Activated naive CD8-positive, alpha-beta T cell treated with anti-CD3 and anti-CD28 coated beads, Interleukin-2, amount 10 ng/mL, durations not matched to agents 7 days and 5 days (primary cell): ENCODE measurements at places on chromosomes 3 and 15.
A peak's percentile ranks its signal among the peaks of the same experiment; 100 is the strongest.

DNA sequence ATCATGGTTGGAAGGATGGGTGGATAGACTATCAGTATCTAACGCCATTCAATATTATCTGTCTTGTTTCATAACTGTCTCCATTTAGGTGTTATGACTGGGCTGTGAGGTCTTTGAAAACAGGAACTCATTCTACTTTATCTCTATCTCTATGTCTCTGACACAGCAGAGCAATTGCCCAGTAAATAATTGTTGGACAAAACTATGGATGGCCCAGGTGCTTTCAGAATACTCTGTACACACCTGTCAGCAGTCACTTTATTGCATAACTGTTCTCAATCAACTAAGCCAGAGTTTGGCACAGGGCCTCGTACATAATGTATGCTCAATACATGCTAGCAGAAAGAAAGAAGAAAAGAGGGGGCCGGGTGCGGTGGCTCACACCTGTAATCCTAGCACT lies 210.3 kb downstream of the OPA1 start:
- no peak overlapping the region for H3K27ac ChIP-seq
- no peak for DNase-seq
- H3K4me1 ChIP-seq, result no peaks in the 10 kb centered on the region
- H3K27me3 ChIP-seq, result peaks cover 14% of the 10 kb centered on the region
- no peak overlapping the region for H3K4me3 ChIP-seq

DNA sequence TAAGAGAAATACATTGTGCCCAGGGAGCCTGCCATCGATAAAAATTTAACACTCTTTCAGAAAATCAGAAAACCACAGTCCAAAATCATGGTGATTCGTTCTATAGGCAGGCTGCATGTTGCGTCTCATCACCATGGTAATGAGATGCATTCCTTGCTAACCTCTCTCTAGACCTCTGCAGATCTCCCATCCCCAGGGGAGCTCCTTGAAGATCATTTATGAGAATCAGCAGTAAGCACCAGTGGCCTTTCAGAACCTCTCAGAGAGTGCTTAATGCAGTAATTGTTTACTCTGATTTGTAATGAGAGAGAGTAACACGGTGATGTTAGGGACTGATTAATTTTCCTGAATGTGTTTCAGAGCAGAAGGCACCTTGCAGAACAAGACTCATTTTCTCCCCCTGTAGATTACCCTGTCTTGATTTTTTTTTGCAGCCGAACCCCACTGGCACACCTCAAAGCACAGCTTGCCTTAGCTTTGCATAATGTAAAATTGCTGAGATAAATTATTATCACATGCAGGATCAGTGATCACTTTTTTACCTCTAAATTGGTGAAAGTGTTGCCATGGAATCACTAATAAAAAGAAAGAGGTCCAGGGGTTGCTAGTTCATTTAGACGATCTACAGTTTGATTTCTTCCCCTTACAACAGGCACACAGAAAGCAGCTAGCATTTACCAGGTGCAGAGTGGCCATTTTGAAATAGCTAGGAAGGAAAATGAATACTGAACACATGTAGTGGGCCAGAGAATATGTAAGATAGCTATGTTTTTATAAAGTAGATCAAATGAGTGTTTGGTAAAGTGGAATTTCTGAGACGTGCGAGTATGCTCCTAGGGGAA lies 98.9 kb upstream of the CHL1 start:
- H3K4me3 ChIP-seq, result no peak overlapping the region
- no peak for DNase-seq
- no peaks in the 10 kb centered on the region for H3K4me1 ChIP-seq

DNA sequence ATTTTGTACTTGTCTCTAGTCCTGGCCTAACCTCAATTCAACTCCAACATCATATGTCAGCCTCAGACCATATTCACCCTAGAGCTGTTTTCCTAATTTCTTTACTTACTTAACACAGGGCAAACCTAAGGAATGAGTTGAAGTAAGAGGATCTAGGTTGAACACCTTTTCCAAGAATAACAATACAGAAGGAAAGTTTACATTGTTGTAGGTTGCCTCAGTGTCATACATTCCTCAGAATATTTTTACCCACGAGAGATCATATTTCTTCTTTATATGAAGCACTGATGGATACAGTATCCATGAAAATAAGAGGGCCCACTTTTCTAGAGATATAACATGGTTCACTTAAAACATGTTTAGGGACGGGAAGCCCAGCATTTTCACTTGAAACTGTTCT lies 369.5 kb downstream of the CNTN6 start:
- H3K27me3 ChIP-seq, result no peaks in the 10 kb centered on the region
- H3K27ac ChIP-seq, result no peak overlapping the region

DNA sequence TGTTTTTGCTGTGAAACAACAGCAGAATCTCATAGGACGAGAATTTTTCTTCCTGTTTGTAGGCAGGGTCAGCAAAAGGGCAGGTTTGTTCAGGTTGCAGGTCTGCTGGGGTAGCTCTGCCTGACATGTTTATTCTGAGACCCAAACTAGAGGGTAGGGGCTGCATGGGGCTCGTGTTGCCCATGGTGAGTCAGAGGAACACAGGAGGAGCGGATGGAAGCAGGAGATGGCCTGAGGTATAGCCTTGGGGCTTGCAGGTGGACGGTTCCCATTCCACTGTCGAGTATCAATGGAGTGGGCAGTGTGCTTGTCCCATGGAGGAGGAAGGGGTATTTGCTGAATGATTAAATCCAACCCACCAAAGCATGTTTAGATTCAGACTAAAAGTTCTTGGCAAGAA lies 138.9 kb downstream of the APBA2 start:
- peaks cover 14% of the 10 kb centered on the region for H3K4me1 ChIP-seq
- no peaks in the 10 kb centered on the region for H3K27me3 ChIP-seq
- no peak for DNase-seq
- H3K27ac ChIP-seq, result no peak overlapping the region
- H3K4me3 ChIP-seq, result no peak overlapping the region
- peaks cover 12% of the 10 kb centered on the region for H3K36me3 ChIP-seq

GRCh38 chr3:50551681-50552435 lies 15.7 kb downstream of the C3orf18 start:
- no peak overlapping the region for H3K4me3 ChIP-seq
- H3K36me3 ChIP-seq, result no peaks in the 10 kb centered on the region
- H3K4me1 ChIP-seq, result peaks cover 3% of the 10 kb centered on the region
- no peak overlapping the region for H3K27ac ChIP-seq
- no peak for DNase-seq

GRCh38 chr3:18988614-18989229 lies 159.6 kb upstream of the KCNH8 start:
- H3K4me3 ChIP-seq, result peak overlapping the region; percentile 38
- H3K27me3 ChIP-seq, result peaks cover 10% of the 10 kb centered on the region
- H3K36me3 ChIP-seq, result no peaks in the 10 kb centered on the region
- DNase-seq, result no peak
- H3K4me1 ChIP-seq, result peaks cover 15% of the 10 kb centered on the region

GRCh38 chr15:75776065-75776423 lies 63.4 kb upstream of the CSPG4 start:
- peaks cover 9% of the 10 kb centered on the region for H3K4me1 ChIP-seq
- H3K27me3 ChIP-seq, result peaks cover 18% of the 10 kb centered on the region
- no peak overlapping the region for H3K27ac ChIP-seq
- no peak overlapping the region for H3K4me3 ChIP-seq
- H3K36me3 ChIP-seq, result no peaks in the 10 kb centered on the region
- no peak for DNase-seq

- no peak overlapping the region for H3K4me3 ChIP-seq
- H3K4me1 ChIP-seq, result no peaks in the 10 kb centered on the region
- H3K27ac ChIP-seq, result no peak overlapping the region
Measured at GRCh38 chr15:24985224-24985623, 30.4 kb downstream of the SNRPN start.

DNA sequence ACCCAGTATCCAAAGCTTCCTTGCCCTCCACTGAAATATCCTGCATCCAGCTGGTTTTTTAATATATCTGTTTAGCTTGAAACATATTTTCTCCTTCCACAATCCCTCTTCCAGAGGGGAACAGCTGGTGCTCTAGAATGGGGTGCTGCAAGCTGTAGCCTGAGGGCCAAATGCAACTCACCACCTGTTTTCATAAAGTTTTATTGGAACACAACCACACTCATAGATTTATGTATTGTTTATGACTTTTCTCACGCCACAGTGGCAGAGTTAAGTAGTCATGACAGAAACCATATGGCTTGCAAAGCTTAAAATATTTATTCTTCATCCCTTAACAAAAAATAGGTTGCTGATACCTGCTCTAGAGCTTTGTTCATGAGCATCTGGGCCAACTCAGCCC lies 298.7 kb downstream of the CLSTN2 start:
- no peak overlapping the region for H3K27ac ChIP-seq
- H3K27me3 ChIP-seq, result no peaks in the 10 kb centered on the region
- H3K4me3 ChIP-seq, result no peak overlapping the region
- H3K36me3 ChIP-seq, result no peaks in the 10 kb centered on the region
- no peak for DNase-seq

DNA sequence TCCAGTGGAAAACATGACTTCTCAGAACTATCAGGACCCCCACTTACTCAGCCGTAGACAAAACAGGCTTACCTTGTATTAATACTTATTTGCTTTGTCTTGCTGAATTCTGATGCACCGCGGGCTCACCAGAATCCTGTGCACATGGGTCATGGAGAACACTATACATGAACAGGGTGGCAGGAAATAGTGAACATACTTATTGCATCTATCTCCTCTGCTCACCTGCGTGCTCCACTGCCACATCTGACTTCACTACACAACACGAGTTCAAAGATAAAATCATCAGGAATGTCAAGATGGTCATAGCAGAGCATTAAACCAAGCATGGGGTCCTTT lies 10.7 kb upstream of the MAPK6 start:
- DNase-seq, result no peak
- peaks cover 28% of the 10 kb centered on the region for H3K4me1 ChIP-seq
- H3K27me3 ChIP-seq, result no peaks in the 10 kb centered on the region
- H3K27ac ChIP-seq, result no peak overlapping the region
- H3K4me3 ChIP-seq, result no peak overlapping the region

DNA sequence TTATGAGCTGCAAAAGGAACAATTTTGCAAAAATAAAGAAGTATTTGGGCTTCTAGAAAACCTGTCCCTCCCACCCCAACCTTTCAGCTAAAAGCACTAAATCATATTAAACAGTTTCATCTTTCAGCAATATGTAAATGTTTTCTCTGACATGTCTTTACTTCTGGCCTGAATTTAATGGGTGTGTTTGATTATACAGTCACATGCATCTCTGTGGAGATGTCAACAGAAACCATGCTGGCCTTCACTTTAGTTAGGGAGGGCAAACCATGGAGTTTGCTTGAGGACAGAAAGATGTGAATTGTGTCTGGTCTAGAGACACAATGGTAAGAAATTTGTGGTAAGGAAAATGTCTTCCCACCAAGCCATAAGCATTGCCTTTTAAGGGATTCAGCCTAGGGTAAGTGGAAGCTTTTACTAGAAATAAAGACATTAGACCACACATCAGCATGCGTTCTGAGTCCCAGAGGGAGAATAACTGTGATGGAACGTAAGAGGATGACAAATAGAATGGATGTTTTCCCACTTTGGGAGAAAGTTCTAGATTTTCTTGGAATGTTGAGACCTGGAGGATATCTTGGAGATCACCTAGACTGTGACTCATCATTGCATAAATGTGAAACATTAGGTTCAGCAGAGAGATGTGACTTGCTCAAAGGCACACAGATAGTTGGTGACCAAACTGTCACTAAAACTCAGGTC lies 68.9 kb downstream of the ST8SIA2 start:
- no peak overlapping the region for H3K27ac ChIP-seq
- no peak overlapping the region for H3K4me3 ChIP-seq
- DNase-seq, result no peak

- peaks cover 5% of the 10 kb centered on the region for H3K27me3 ChIP-seq
- H3K4me3 ChIP-seq, result no peak overlapping the region
- H3K27ac ChIP-seq, result no peak overlapping the region
- no peaks in the 10 kb centered on the region for H3K36me3 ChIP-seq
Measured at GRCh38 chr3:34213478-34213877, 415.0 kb downstream of the PDCD6IP start.

- H3K27ac ChIP-seq, result no peak overlapping the region
- no peak for DNase-seq
- no peaks in the 10 kb centered on the region for H3K4me1 ChIP-seq
- no peaks in the 10 kb centered on the region for H3K36me3 ChIP-seq
Measured at GRCh38 chr3:35679409-35680080, 40.2 kb downstream of the ARPP21 start.

DNA sequence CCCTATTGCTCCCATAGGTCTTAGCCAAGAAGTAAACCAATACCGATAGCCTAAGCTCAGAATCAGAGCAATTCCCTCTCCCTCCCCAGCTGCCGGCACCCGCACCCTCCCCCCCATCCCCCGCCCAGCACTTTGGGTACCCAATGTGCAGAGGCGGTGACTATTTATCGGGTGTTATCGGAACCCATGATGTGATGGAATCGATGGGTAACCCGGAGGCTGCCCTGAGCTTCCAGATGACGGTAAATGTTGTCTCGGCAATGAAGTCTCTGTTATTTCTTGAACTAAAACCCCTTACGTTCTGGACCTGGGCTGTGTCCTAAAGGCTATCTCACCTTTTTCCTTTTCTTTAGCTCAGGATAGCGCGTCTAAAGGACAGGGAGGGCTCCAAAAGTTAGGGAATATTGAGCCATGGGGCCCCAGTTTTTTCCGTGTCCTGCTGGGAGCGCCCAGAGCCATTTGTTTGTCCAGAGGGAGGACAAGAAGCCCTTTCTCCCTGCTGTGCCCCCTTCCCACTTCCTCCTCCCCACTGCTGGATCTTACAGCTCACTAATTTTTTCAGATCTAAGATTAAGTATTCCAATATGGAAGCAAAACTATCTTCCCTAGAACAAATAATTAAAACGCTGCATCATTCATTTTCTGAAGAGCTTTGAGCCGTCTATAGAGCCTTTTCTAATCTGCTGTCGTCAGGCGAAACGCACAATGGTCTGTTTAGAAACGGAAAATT lies 1.5 kb downstream of the SLITRK3 start:
- H3K36me3 ChIP-seq, result no peaks in the 10 kb centered on the region
- peaks cover 58% of the 10 kb centered on the region for H3K27me3 ChIP-seq
- H3K4me3 ChIP-seq, result no peak overlapping the region

- DNase-seq, result no peak
- no peaks in the 10 kb centered on the region for H3K4me1 ChIP-seq
- H3K27me3 ChIP-seq, result no peaks in the 10 kb centered on the region
- no peak overlapping the region for H3K27ac ChIP-seq
Measured at GRCh38 chr3:136495213-136495612, 245.1 kb downstream of the PCCB start.

DNA sequence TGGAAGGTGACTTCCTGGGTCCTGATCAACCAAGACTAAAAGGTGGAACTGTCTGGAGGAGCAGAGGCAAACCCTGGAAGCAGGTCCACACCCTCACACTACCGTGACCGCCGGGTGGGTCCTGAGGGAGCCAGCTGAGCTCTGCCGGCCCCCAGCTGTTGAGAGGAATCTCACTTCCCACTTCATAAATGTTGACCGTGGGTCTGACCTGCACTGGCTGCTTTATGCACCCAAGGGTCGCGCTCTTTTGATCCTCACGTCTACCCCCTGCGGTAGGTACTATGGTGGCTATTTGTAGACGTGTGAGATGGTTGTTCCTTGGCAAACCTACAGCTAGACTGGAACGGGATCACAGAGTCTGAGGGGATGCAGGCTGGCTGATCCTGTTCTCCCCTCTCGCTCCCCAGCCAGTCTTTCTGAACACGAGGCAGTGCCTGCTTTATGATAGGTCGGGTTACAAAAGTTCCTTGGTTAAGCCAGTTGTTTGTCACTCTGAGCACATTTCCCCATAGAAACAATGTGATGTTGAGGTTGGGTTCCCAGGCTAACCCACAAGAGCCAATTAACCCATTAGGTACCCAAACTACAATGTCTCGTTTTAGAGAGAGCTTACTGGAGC lies 113.0 kb upstream of the ETV5 start:
- no peak overlapping the region for H3K4me3 ChIP-seq
- H3K4me1 ChIP-seq, result peaks cover 11% of the 10 kb centered on the region
- no peaks in the 10 kb centered on the region for H3K36me3 ChIP-seq
- H3K27me3 ChIP-seq, result peaks cover 32% of the 10 kb centered on the region
